Renal cortical epithelial cell (primary cell): ENCODE measurements at places on chromosomes 4 and X. TPM values are rescaled to one million over a fixed set of nuclear protein-coding genes. Genes with fewer than 3 reads are reported as not detected.

- no peak for DNase-seq
These were observed 8.2 kb upstream of the CNOT6L start for GRCh38 chr4:77827343-77827742.

- peak; percentile 51 for DNase-seq
These were observed 4.6 kb downstream of the SEC31A start for GRCh38 chr4:82886147-82886942.

DNA sequence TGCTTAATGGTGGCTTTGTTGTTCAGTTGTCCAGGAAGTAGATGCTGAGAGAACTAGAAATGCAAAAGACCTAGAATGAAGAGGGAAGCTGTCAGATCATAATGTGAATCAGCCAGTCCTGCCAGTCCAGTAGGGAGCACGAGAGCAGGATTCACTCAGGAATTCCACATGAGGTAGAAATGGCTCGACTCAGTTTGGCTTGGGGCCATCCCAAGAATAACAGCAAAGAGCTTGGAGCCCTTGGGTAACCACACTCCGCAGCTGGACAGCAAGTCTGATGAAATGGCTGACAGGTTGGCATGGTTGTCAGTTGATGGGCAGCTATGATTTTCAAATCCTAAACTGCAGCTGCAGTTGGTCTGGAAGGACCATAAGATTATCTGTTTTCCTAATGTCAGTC is 44.5 kb upstream of the WDR1 start:
- DNase-seq, result peak; percentile 18

DNA sequence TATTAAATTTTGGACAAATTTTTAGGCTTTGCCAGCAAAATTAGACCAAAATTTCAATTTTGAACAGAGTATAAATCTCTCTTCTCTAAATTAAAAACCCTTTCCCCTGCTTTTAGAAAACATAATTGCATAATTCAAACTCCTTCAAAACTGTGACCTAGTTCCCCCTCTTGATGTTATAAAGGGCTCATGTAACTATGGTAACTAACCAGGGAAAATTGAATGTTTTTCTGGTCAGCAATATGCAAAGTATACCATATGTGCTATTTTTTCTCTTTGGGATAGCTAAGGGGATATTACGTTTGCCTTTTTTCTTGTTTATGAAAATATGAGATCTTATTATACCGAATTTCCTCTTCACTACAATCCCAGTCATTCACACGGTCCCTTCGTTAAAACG is 5.1 kb upstream of the ING2 start:
- DNase-seq, result no peak

- DNase-seq, result no peak
These were observed 9.1 kb upstream of the VCX3B start for GRCh38 chrX:8455557-8455956.

The SMIM14 gene
- 45.3 and 89.7 TPM in 2 replicates for total RNA-seq

The TBC1D8B gene
- total RNA-seq, result 8.3 and 17.1 TPM in 2 replicates

The FOXR2 gene
- total RNA-seq, result not detected in 2 replicates

The SFRP2 gene
- 3.3 TPM in 1 of 2 replicates, not detected in the other for total RNA-seq

The ATP7A gene
- 6.6 and 14.1 TPM in 2 replicates for total RNA-seq

The ARHGAP6 gene
- total RNA-seq, result 3.1 and 9.4 TPM in 2 replicates

The RPA4 gene
- total RNA-seq, result 0.17 and 0.65 TPM in 2 replicates
